Left renal cortex interstitium (tissue), 4 donors: ENCODE measurements at places on chromosomes 16 and 17.
A peak's percentile ranks its signal among the peaks of the same experiment; 100 is the strongest.

DNA sequence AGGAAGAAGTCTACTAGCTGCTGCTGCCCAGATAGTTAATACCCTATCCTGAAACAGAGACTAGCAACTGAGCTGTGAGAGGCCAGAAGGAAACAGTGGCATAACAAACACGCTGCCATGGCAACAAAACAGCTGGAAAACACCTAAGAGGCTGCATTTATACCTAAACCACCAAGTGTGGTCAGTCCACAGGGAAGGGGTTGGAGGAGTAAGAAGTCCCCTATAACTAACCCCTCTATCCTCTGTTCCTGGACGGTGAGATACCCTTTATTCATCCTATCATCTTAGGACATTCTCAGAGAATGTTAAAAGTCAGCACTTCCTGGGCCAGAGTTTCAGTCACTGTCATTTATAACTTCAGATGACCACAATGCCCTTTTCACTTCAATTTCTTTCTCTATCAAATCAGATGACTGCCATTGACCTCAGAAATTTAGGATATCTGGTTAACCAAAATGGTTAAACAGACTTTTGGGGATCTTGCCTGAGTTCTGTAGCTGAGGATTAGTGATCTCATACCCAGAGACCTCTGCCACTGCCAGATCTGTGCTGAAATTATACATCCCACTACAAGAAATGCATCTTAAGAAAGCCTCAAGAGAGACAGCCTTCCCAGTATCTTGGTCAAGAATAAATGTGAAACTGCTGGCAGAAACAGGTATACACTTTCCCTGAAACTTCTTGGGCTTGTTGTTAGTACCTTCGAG lies 36.2 kb downstream of the STH start:
- no peak for DNase-seq

DNA sequence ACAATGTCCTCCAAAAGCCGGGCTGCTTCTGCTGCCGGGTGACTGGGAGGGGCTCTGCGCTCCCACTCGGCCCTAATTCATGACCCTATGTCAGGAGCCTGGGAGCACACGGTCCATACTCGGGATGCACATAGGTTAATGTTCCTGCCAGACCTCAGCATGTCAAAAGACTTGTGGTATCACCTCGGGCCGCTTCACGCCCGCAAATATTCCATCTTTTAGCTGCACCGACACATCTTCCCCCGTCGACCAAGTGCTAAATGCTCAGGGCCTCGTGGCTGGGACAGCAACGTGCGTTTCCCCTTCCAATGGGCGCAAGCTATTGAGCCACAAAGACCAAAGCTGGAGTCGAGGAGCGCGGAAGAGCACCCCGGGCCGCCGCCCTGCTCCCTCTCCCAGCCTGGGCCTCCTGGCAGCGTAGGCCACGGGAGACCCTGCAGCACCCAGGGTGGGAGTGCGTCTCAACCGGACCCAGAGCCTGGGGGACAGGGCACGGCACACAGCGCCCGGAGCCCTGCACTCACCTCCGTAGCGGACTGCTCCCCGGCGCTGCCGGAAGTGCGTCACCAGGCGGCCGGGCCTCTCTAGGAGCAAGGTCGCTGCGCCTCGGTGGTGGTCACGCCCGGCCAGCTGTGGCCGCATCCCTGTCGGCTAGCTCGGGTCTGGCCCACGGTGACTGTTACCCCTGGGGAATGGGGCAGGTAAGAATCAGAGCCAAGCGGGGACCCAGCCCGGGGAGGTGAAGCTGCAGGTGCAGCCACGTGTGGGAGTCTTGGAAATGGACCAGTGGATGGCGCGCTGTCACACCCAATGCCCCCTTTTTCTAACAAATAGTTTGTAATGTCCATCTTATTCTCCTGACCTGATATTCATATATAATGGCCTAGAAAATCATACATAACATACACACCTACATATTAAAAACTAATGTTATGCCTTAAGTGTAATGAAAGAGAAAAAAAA lies at the start of gene ZNF23:
ZNF23 (minus strand) TSS at position 562 of the 963 bp plus-strand sequence. CDS start 5,451 bp downstream, outside the sequence.
- peak; percentile 68 for DNase-seq

- no peak for DNase-seq
Measured at GRCh38 chr17:81664051-81664470, 2.3 kb downstream of the OXLD1 start.

DNA sequence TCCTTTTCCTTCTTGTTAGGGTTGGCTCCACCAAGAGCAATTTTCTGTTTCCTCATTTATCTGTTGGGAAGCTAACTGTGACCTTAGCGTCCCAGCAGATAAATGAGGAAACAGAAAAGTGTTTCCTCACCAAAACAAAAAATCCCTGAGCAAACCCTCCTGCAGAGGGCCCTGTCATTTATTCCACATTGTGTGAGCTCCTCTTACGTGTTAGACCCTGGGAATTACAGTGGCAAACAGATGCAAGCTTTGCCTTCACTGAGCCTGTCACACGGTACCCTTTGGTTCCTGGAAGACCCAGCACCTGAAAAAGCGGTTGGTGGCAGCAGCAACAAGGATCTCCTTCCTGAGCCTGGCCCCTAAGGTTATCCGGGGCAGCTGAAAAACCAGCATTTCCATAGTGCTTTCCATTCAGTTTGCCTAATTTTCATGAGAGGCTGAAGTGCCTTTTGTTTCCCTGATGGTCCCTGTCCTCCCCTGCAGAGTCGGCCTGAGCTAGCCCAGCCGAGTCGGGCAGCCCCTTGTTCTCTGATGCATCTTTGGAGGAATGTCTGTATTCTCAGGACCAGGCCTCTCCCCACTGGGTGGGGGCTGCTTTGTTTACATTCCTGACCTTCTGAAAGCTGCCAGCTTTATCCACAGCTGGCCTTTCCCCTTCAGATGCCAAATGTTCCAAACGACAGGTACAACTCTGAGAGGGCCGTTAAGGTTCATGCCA lies 34.7 kb downstream of the YPEL2 start:
- no peak for DNase-seq

- no peak for DNase-seq
Measured at GRCh38 chr17:66405836-66406677, 103.6 kb downstream of the PRKCA start.

DNA sequence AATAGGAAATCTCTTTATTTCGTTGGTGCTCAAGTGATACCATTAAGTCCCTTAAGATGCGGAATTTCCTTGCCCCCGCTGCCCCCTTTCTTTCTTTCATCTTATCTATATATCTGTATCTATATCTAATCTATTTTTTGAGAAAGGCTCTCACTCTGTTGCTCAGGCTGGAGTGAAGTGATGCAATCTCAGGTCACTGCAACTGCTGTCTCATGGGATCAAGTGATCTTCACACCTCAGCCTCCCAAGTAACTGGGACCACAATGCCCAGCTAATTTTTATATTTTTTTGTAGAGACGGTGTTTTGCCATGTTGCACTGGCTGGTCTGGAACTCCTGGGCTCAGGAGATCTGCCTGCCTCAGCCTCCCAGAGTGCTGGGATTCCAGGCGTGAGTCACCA lies 693.5 kb downstream of the WWOX start:
- no peak for DNase-seq

DNA sequence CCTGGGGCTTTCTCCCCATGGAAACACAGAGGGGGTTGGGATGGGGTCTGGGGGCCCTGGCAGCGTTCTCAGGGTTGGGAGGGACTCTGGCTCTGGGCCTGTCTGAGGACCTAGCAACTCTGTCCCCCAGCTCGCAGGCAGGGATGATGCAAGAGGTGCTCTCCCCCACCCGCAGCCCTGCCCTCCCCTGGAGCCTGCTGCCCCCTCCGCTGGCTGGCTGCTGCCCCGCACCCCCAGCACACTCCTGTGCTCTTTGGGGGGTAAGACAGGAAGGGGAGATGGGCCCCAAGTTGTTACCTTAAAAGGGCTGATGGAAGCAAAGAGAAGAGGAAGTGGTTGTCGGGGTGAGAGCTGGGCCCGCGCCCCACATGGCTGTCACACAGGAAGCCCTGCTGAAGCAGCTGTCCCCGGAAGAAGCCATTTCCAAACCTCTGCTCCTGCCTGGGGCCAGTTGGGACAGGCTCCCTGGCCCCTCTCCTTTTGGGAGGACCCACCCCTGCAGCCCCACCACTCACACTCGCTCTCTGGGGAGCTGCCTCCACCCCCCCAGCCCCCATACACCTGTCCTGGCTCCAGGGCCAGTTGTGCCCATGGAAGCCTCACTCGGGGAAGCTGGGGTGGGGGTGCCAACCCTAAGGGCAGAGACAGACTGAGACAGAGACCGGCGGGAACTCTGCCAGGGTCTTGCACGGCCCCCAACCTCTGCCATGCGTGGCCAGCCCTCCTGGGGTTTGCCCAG lies 2.5 kb downstream of the CORO1A start:
- no peak for DNase-seq

GRCh38 chr17:73772107-73772705 lies 128.0 kb upstream of the SDK2 start:
- DNase-seq = no peak

- no peak for DNase-seq
Measured at GRCh38 chr16:86763819-86764218, 185.5 kb downstream of the FOXL1 start.

GRCh38 chr17:73533127-73533526 lies 111.1 kb downstream of the SDK2 start:
- DNase-seq = no peak

GRCh38 chr17:42845918-42846593 lies 1.7 kb downstream of the AOC2 start:
- DNase-seq = no peak

DNA sequence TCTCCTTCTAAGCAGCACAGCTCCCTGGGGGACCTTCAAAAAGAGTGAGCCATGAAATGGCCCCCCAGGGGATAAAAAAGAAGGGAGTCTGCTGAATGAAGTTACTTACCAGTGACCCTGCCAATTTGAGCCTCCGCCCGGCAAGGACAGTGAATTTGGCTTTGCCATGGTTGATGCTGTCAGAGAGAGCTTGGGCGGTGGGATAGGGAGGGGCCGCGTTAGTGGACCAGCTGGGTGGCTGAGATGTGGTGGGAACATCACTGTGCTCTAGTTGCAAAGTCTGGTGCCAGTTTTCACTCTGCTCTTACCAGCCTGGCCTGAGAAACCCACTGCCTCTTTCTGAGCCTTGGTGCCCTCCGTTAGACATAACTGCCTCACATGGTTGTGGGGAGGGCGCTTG lies 114.6 kb downstream of the MRM1 start:
- no peak for DNase-seq

- DNase-seq = no peak
Measured at GRCh38 chr16:23283571-23283970, 18.5 kb upstream of the SCNN1B start.

DNA sequence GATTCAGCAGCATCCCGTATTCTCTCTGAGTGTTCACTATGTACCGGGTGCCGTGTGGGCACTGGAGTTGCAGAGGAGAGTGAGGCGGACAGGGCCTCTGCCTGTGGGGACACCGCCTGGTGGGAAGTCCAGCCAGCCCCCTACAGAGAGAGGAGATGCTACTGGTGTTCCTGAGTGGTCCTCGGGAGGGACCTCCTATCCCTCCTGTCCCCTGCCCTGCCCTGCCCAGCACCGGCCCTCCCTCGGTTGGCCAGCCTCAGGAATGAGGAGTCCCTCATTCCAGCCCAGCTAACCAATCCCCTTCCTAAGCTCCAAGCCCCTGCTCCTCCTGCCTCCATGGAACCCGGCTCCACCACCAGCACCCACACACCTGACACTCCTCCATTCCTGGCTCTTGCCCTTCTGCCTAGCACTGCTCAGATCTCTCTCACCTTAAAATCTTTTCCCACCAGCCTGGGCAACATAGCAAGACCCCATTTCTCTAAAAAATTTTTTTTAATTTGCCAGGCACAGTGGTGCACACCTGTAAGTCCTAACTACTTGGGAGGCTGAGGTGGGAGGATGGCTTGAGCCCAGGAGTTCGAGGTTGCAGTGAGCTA lies 2.0 kb downstream of the ASGR2 start:
- no peak for DNase-seq

DNA sequence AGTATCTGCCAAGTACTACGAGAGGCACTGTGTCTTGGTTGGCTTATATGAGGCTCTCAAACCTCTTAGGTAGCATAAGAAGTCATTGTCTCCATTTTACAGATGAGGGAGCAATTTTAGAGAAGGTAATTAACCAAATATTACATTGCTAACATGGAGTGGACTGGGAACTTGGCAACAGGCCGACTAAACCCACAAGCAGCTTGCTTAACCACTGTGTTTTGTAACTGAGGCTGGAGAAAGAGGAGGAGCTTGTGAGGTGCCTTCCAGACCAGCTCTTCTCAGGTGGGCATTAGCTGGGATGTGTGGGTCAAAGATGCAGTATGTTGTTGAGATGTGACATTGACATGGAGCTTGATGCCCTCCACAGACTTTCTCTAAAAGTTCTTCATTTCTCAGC lies 835.6 kb upstream of the RBFOX1 start:
- no peak for DNase-seq

DNA sequence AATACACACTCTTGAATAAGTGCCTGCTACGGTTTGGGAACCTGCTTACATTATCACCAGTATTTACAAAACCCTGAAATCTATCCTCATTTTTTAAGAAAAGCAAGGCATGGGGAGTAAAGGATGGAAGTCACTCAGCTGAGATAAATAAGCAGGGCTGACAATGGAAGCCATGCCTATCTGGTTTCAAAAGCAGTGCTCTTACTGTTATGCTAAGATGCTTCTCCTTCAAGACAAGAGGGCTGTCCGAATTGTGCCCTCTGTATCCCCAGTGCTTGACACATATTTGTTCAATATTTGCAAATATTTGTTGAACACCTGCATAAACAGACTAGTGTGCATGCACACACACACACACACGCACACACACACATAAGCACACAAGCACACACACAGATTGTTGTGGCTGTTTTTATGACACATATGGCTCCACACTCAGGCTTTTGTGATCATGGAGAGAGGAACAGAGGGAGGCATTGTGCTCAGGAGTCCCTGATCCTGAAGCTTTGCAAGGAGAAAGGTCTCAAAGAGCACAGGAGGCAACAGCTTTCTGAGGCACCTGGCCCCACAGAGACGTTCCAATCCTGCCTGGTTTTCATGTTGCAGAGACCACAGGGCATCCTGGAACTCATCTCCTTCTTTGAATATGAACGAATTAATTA lies 401.6 kb upstream of the CDH11 start:
- DNase-seq = no peak

DNA sequence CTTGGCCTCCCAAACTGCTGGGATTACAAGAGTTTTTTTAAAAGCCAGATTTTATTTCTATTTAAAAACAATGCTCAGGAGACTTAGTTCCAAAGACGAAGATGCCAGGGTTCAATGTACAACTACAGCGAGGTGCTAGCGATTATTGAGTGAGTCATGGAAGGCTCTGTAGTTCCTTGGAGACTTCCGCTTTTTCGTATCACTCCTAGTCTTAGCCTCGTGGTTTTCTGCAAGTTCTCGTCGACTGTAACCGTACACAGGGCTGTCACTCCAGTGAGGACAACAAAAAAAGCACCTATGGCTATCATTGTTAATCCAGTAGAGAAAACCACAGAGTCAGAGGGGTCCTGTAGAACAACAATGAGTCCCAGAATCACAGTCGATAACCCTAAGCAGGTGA lies 22.7 kb upstream of the ZC3H7A start:
- no peak for DNase-seq

GRCh38 chr16:12089492-12090150 lies 113.1 kb downstream of the SNX29 start:
- no peak for DNase-seq

- DNase-seq = no peak
Measured at GRCh38 chr17:77542551-77543490, 402.1 kb downstream of the SEC14L1 start.
